ENCODE measurements at places on chromosomes 11 and 22. TPM values are rescaled to one million over a fixed set of nuclear protein-coding genes. Genes with fewer than 3 reads are reported as not detected.

DNA sequence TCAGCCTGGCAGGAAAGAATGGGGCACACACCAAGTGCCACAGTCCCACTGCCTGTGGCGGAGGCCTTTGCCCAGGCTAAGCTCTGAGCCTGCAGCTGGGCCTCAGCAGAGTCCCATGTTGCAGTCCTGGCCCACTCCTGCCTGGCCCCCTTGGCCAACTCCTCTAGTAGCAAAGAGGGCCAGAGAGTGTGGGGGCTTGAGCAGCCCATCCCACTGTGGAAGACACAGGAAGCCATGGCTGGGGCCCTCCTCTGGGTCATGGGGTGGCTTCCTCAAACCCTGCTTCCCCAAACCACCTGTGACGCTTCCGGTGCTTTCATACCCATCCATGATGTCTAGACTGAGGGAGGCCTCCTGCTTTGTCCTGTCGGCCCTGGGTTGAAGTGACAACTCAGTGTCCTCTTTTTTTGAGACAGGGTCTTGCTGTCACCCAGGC is 5.8 kb downstream of the RPS19BP1 start:
- DNase-seq = no peak

GRCh38 chr22:20203142-20203551 is 52.3 kb upstream of the CCDC188 start:
- no peak for DNase-seq

DNA sequence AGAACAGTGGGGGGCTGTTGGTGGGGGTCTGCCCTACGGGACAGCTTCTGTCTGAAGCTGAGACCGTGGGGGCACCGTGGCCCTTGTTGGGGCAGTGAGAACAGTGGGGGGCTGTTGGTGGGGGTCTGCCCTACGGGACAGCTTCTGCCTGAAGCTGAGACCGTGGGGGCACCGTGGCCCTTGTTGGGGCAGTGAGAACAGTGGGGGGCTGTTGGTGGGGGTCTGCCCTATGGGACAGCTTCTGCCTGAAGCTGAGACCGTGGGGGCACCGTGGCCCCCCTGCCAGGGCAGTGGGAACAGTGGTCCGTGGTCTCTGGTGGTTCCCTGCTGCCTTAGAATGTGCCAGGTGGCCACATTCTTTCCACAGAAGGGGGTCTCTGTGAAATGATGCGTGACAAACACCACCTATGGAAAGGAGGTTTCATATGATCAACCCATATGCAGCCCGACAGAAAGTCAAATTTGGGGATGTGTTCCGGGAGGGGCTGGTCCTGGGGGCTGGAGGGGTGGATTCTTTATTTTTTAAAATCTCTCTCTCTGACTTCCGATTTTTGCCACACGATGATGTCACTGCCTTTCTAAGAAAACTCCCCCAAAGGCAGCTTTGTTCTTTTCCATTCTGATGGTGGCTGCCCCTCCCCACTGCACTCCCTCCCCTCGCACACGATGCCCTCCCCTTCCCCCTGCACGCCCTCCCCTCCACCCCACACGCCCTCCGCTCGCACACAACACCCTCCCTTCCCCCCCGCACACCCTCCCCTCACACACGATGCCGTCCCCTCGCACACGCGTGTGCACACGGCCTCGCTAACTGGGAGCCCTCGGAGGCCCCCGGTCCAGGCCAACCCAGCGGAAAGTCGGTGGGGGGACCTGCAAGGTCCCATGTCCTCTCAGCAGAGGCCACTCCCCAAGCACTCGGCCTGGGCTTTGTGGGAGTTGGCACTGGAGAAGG is 1186.5 kb downstream of the BRD1 start:
- DNase-seq = no peak

DNA sequence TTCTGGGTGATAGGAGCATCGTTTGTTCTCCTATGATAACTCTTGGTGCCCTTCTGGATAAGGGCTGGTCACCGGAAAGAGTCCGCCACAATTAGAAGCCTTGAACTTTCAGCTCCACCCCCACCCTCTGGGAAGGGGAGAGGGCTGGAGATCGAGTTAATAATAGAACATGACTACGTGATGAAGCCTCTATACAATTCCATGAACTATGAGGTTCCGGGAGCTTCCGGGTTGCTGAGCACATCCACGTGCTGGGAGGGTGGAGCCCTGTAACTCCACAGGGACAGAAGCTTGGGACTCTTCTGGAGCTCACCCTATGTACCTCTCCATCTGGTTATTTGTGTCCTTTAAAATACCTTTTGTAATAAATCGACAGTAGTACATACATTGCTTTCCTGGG is 40.3 kb downstream of the ARHGAP42 start:
- no peak for DNase-seq

- DNase-seq = peak; percentile 14
Measured at GRCh38 chr11:46387919-46388618, 3.5 kb downstream of the CHRM4 start.

APOA4 gene
- not detected for total RNA-seq

DNA sequence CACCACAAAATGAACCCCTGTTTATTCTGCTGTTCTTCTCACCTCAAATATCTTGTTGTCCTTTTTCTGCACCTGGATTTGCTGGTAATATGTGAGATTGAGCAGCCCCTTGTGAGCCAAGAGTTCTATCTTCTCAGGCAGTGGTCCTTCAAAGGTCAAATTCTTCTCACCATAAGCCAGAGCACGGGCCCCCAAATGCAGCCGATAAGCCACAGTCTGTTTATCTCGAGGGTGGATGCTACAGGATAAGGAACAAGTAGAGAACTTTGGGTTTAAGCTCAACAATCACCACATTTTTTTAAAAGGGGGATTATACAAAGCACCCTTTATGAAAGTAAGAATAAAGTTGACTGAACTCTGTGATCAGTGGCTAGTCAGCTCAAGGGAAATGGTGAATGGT is 15.8 kb downstream of the TBRG1 start:
- DNase-seq = no peak

NRIP3 gene
- 73.2 TPM for total RNA-seq

- DNase-seq = no peak
Measured at GRCh38 chr22:26800858-26801257, 143.5 kb downstream of the MIAT start.

GRCh38 chr22:36377022-36377631 is 10.6 kb downstream of the MYH9 start:
- no peak for DNase-seq

DNA sequence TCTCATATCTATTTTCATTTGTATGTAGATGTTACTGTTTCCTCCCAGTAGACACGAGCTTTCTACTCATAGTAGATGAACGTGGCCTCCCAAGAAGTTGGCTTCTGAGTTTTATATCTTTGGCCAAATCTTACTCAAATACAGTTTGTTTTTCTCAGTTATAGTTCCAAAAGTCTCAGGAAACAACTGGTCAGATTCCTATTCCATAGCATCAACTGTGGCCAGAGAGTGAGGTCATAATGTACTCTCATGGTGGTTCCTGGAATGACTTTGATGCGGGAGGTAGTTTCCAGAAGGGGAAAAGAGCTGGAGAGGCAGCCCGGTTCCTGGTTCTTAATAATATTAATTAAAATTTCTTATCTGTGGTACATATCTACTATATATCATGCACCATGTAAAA is 77.3 kb downstream of the SLC17A6 start:
- DNase-seq = no peak

DNA sequence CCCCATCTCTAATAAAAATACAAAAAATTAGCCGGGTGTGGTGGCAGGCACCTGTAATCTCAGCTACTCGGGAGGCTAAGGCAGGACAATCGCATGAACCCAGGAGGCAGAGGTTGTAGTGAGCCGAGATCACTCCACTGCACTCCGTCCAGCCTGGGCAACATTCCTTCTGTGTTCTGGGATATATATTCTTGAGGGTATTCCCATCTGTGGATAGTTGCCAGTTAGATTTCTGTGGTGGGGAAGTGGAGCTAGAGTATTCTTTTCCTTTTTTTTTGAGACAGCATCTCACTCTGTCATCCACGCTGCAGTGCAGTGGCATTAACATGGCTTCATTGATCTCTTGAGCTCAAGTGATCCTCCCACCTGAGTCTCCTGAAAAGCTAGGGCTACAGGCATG is 9.1 kb upstream of the ZNF74 start:
- no peak for DNase-seq

- no peak for DNase-seq
Measured at GRCh38 chr22:34620832-34621231, 445.1 kb upstream of the ISX start.

All from dorsolateral prefrontal cortex (tissue), 122 donors.